ENCODE measurements at places on chromosomes 7 and 10.

DNA sequence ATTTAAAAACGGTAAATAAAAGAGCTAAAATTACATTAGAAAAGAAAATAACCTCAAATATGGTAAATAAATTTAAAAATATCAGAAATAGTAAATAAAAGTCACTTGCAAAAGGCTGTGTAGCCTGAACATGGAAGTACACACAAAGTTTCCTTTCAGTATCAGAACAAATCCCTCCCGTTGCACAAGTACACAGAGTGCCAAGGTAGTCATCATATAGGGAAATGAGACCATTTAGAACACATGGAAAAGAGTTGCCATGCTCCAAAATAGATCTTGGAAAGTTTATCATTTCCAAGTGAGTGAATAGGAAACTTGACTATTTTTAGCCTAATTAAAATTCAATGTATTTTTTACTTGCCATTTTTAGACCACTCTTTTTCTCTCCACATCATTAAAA lies 11.6 kb downstream of the CALCR start:
- DNase-seq, result no peak

DNA sequence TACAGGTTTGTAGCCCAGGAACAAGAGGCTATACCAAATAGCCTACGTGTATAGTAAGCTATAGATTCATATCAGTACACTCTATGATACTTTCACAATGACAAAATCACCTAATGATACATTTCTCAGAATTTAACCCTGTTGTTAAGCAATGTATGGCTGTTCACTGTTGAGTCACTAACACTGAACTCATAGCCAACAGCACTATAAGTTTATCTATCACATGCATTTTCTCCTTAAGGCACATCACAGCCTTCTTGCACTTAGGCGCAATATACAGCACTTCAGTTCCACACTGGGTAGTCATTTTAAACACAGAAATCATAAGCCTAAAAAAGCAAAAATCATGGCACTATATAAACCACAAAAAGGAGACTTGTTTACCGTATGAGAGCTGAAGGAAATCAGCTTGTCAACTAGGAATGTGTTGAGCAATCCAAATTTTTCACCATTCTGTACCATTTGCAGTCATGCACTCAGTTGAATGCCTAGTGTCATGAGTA lies 45.6 kb downstream of the ZNF438 start:
- DNase-seq, result no peak

- DNase-seq, result no peak
Observed at GRCh38 chr10:110033701-110034235, 26.0 kb downstream of the ADD3 start.

GRCh38 chr10:114353383-114353782 lies 50.9 kb downstream of the AFAP1L2 start:
- no peak for DNase-seq

- DNase-seq, result no peak
Observed at GRCh38 chr10:130351466-130352290, 215.5 kb downstream of the GLRX3 start.

DNA sequence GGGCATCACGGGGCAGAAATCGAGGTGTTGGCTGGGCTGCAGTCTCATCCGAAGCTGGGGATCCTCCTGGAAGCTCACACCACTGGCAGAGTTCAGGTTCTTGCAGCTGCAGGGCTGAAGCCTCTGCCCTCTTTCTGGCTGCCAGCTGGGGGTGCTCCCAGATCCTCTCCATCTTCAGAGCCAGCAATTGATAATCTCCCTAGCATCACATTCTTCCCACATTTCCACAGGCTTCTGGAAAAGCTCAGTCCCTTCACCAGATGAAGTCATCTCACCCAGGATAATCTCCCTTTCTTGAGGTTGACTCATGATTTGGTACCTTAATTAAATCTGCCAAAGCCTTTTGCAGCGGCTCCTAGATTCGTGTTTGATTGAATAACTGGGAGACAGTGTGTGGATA lies 55.2 kb downstream of the NRP1 start:
- no peak for DNase-seq

- DNase-seq, result no peak
Observed at GRCh38 chr10:113027574-113028455, 77.8 kb downstream of the TCF7L2 start.

- DNase-seq, result no peak
Observed at GRCh38 chr7:2608921-2609411, 22.8 kb upstream of the TTYH3 start.

GRCh38 chr7:2289111-2289586 lies 25.1 kb downstream of the SNX8 start:
- no peak for DNase-seq

GRCh38 chr10:120671491-120671890 lies 179.7 kb upstream of the WDR11 start:
- no peak for DNase-seq

GRCh38 chr7:95018021-95018420 lies 110.6 kb downstream of the PPP1R9A start:
- no peak for DNase-seq

- DNase-seq, result no peak
Observed at GRCh38 chr10:69091143-69091651, 3.3 kb downstream of the SRGN start.

DNA sequence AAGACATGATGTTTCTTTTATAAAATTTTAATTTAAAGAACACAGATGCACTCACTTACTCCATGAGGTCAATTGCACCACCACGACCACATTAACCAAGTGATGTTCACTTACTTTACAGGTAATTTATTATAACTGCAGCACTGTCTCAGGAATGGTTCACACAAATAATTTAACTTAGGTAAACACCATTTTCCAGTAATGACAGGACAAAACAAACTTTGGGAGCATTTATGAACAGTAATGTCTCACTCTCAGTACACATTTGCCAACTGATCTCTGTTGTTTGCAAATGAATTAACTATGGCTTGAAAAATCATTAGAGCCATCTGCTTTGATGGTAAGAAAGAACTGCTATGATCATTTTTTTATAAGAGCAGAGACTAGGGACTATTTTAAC lies 150.4 kb downstream of the ETV1 start:
- no peak for DNase-seq

GRCh38 chr10:35194906-35195305 lies 68.3 kb downstream of the CREM start:
- peak; percentile 40 for DNase-seq

- DNase-seq, result no peak
Observed at GRCh38 chr10:128071417-128071782, 54.8 kb downstream of the MKI67 start.

DNA sequence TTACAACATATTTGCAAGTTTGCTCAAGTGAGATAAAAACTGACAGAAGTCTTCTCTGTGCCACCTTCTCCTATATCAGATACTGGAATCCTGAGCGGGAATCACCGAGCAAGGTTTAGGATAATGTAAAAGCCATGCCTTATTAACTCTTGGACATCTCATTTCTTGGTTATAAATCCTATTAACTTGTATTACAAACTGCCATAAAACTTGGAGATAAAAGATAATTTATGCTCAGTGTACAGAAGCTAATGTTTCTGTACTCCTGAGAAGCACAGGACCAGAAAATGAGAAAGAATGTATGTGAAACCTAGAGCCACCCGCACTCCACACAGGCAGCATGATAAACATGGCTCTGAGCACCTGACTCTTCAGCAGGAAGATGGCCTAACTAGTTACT lies 181.2 kb upstream of the NOBOX start:
- DNase-seq, result no peak

DNA sequence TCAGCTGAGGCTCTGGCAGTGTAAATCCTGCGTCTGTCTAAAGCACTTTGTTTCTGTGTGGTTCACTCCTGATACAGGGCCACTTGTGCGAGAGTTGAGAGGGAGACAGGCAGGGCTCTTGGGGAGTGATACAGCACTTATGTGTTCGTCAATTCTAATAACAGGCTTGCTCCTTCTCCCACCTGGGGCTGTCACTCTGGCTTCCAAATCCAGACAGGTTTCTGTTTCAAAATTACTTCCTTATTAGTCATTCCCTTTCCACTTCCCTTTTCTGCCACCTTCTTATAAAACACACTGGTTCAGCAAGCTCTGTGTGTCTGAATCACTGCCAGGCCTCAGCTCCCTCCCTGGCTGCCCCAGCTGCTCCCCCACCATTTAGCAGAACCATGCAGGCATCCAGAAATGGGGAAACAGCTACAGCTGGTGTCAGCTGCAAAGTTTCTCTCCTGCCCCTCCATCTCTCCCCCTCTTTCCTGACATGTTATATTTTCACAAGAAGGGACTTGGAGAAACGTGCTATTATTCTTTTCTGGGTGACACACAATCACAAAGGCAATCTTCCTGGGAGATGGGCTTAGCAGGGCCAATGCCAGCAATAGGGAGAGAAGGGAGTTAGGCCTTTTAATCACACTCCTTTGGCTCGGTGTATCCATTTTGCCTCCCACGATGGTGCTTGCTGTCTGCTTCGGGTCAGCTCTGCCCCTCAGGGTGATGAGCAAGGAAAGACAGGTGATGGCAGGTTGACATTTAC lies 58.4 kb upstream of the ZNRF2 start:
- DNase-seq, result no peak

DNA sequence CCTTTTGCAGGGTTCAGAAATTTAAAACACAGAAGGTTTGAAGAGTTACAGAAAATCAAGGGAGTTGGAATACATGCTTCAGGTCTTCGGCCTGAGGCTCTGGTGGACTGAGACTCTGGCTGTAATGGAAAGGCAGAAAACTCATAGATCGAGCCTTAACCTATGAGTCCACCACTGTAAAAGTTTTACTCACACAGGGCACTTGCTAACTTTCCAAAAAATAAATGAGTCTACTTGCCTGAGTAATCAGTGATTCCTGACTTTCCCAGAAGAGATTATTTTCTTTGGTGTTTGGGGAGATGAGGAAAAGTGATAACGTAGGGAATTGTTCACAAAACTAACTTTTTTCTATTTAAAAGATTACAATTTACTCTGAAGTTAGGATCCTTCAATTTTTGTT lies 108.0 kb downstream of the MBL2 start:
- no peak for DNase-seq

GRCh38 chr7:39153647-39154046 lies 175.9 kb downstream of the POU6F2 start:
- DNase-seq, result no peak

GRCh38 chr7:135272303-135272702 lies 38.7 kb downstream of the STRA8 start:
- DNase-seq, result no peak

DNA sequence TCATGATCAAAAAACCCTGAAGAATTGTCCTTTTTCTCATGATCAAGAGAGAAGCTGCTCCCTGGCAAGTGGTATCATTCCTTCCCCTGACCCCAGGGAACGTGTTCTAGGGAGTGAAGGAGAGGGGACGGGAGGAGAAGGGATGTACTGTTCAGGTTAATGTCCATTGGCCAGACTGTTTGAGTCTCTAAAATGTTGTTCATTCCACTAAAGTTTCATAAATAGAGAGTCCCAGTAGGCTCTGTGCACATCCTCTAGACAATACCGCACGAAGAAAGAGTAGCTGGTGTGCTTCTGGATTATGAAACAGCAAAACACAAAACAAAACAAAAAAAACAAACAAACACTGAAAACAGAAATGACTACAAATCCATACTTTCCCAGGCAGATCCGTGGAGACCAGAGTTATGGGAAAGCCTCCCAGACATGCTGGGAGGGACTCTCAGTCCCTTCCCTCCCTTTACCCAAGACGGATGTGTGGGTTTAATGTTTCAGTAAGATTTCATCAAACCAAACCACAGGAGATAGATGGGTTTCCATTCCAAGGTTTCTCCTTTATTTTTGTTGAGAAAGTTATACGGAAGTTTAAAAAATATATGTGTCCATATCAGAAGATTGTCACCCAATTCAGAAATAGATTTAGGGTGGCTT lies 66.5 kb upstream of the TNS3 start:
- DNase-seq, result no peak

DNA sequence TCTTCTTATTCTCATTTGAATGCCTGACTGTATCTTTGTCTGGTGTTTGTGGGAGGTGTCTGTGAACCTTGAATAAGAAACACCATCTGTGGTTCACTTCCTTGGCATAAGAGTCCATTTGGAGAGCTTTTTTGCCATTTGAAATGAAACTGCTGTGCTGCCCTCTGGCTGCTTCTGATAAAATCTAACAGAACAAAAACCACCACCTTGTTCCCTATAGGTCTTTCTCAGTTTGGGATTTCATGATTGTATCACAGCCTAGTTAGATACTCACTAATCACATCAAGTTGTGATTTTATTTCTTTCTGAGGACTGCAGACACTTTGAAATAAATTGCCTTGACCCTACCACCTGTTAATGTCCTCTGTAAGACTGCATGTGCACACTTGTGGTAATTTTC lies 102.7 kb upstream of the FAM13C start:
- no peak for DNase-seq

GRCh38 chr10:111338035-111338434 lies 261.2 kb downstream of the ADRA2A start:
- no peak for DNase-seq

DNA sequence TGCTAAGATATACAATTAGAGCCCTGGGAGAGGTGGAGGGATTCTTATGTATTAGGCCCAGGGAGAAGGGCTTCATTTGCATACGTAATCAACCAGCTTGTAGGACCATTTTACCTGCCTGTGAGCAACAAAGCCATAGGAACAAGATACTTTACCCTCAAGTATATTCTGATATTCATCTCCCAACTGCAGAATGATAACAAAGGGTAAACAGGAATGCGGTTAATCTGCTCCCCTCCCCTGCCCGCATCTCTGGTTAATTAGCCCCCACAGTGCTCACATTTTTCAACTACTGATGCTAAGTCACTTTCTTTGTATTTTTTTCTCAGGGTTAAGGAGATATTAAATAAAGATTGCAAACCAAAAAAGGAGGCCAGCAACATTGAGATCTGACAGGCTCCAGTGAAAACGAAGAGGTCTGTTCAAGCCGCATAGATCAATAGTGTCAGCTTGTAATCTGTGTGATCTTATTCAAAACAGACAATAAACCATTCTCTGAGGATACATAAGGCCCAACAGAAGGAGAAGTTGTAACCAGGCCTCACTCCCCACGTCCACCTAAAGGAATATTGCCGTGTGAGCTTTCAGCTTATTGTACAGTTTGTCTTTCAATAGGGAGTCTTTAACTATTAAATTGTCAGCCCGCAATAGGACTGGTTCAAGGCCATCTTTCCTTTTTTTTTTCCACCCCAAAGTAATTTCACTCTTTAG lies 203.4 kb downstream of the RAPGEF5 start:
- no peak for DNase-seq
